CD4-positive, alpha-beta T cell treated with Interleukin-17A for 1 hour (primary cell): ENCODE measurements at places on chromosomes 3 and 15.

DNA sequence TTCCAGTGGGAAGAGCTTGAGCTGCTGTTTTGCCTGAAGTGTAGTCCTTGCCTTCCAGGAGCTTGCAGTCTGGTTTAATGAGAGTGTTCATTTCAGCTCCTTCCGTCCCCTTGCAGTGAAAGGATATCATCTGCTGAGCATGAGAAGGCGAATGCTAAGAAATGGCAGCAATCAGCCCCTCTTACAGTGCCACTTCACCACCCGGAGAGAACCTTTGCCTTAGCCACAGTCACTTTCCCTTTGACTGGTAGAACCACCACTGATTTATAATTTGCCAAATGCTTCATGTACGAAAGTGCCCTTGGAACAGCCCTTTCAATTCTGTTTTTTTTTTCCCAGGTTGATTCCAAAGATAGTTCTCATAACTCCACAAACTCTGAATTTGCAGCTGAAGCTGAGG lies 11.5 kb downstream of the TATDN2 start:
- no peak for DNase-seq

DNA sequence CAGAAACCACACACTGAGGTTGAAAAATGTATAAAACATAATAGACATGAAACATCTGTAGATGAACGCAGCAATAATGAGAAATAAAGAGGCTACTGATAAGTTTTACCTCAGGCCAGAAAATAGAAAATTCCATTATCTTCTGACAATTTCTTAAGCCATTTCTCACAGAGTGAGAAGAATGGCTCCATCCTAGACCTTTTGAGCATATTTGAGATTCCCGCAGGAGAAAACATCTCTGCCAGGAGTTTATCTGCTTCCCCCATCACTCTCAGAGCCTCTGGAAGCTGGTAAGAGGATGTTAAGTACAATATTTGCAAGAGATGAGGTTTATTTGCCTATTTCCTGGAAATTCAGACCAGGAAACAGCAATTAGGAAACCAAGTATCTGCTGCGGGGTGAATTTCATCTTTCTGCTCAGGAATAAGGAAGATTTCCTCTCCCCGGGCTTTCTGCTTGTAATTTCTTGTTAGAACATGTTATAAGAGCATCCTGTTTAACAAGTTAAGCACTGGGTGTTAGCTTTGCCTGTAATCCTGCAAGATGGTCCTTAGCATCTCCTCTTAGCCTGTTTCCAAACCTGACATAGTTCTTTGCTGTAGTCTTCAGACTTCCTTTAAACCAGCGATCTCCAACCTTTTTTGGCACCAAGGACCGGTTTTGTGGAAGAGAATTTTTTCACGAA lies 54.8 kb downstream of the ATP13A4 start:
- DNase-seq, result no peak

DNA sequence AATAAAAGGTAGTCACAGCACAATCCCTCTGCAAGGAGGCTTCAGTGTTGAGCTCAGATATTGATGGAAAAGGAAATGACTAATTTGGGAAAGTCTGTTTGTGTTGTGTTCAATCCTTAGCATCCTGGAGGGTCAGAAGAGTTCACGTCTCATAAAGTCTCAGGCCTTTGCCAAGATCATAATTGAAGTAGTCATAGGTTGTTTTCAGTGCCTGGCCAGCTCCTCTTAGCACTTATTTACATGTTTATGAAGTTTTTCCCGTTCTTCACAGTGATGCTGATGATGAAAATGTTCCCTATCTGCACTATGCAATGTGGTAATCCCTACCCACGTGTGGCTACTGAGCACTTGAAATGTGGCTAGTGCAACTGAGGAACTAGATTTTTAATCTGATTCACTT lies 61.6 kb upstream of the TGFBR2 start:
- DNase-seq, result no peak

DNA sequence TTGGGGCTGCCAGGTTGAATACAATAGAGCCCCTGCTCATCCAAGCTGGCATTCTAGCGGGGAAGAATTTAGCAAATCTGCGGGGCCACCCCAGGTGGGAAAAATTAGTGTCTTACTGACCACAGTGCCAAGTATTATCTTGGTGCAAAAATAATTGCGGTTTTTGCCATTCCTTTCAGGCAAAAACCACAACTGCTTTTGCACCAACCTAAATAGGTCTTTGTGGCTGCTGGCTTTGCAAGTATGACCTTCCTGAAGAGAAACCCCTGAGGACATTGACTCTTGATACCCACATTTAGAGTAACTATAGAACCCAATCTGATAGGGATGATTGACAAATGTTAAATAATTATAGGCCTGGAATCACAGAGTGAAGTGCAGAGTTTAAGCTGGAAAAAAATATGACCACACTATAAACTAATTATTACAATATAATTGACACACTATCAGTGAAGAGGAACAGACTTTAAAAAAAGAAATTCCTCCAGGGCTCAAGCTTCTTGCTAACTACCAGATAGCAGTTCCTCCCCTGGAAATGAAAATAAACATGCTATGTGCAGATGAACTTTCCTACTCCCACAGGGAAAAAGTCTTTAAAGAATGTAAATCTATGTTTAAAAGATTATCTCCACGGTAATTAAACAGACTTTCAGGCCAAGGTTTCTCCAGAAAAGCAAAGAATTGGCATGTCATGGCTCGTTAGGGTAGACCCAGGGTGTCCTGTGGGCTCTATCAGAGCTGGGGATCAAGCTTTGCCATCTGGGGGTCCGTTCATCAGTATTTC lies 34.4 kb downstream of the CA12 start:
- DNase-seq, result no peak

DNA sequence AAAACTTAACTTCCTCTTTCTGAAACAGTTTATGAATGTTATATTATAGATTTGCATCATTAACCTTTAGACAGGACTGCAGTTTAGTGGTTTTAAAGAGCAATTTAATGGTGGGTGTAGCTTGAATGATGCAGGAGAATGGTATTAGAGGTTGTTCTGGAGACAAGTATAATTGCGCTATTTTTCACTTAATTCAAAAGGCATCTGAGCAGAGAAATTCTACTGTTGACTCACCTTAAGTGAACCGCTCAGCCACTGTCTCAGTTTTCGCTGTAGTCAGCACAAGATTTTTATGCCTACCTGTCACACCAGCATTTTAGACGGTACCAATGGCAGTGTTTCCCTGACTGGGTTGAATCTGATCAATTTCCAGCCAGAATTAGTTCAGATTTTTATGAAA lies 348.8 kb upstream of the DCBLD2 start:
- DNase-seq, result no peak
